ENCODE measurements at places on chromosomes 11 and 22. TPM values are rescaled to one million over a fixed set of nuclear protein-coding genes. Genes with fewer than 3 reads are reported as not detected.

The OVCH2 gene
- total RNA-seq: not detected

DNA sequence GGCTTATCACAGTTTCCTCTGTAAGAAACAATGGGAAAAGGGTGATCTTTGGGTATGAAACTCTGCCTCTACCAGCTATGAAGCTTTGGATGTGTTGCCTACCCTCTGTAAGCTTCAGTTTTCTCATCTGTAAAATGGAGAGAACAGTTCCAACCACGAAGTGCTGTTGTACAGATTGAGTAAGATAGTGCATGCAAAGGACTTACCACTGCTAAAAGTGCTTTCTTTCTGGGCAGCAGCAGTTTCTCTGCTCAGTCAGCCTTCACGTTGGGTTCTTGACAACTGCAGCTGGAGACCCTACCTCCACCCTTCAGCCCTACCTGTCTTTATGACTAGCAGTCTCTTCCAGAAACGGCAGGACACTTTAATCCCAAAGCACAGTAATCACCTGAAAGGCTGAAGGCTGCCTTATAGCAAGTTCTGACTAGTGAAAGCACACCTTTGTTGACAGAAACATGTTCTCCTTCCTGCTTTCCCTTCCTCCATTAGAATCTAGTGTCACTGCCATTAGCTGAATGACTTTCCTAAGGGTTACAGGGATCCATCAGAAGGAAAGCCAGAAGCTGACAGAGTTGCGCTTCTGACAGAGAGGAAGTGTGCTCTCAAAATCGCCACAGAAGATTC is 91.4 kb downstream of the RPL27A start:
- H3K36me3 ChIP-seq: peaks cover 4% of the 10 kb centered on the region
- H3K27ac ChIP-seq: no peak overlapping the region
- DNase-seq: no peak
- no peak overlapping the region for H3K4me3 ChIP-seq

- peak overlapping the region; percentile 79 for H3K27ac ChIP-seq
- H3K36me3 ChIP-seq: no peaks in the 10 kb centered on the region
- no peak overlapping the region for H3K4me3 ChIP-seq
- no peaks in the 10 kb centered on the region for H3K27me3 ChIP-seq
- peak; percentile 67 for DNase-seq
Observed at GRCh38 chr22:38309614-38310517, 7.4 kb downstream of the CSNK1E start.

DNA sequence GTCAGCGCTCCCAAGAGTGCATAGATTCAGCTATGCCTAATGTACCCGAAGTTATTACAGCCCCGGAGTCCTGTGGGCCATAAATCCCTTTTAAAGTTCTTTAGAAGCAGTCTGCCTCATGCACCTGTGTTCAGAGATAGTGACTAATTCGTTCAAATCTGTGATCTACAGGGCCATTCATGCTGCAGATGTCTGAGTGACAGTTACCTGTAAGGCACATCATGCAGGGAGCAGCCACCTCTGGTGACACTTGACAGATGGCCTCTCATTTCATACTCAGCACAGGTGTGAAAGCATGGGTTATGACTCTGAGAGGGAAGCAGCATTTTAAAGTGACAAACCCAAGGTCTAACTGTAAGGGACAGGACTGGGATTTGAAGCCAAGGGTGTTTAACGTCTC is 2.4 kb upstream of the E2F8 start:
- no peaks in the 10 kb centered on the region for H3K36me3 ChIP-seq
- no peak for DNase-seq
- peaks cover 26% of the 10 kb centered on the region for H3K27me3 ChIP-seq
- no peak overlapping the region for H3K27ac ChIP-seq

GRCh38 chr11:66331542-66332370 is 4.5 kb downstream of the RIN1 start:
- H3K4me1 ChIP-seq: no peaks in the 10 kb centered on the region
- H3K27ac ChIP-seq: no peak overlapping the region
- peak; percentile 37 for DNase-seq
- H3K4me3 ChIP-seq: no peak overlapping the region
- no peaks in the 10 kb centered on the region for H3K27me3 ChIP-seq
- H3K36me3 ChIP-seq: no peaks in the 10 kb centered on the region

DNA sequence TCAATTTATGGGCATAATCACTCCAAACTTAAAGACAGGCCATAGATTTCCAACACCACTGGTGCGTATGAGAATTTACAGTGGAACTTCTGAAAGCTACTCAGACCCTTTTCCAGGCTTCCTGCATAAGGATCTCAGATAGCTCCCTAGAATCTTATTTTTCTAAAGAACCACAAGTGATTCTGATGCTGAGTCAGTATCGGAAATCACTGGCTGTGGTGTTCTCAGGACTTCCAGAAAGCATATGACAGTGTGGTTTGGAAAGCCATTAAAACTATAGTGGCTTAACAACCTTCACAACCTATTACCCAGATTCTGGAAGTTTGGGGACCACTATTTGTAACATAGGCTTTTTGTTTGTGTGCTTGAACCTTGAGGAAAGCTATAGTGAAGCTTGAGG is 756.0 kb downstream of the DLG2 start:
- no peaks in the 10 kb centered on the region for H3K4me1 ChIP-seq
- no peak overlapping the region for H3K4me3 ChIP-seq
- H3K36me3 ChIP-seq: no peaks in the 10 kb centered on the region
- no peak for DNase-seq

The ENTHD1 gene
- total RNA-seq: not detected

DNA sequence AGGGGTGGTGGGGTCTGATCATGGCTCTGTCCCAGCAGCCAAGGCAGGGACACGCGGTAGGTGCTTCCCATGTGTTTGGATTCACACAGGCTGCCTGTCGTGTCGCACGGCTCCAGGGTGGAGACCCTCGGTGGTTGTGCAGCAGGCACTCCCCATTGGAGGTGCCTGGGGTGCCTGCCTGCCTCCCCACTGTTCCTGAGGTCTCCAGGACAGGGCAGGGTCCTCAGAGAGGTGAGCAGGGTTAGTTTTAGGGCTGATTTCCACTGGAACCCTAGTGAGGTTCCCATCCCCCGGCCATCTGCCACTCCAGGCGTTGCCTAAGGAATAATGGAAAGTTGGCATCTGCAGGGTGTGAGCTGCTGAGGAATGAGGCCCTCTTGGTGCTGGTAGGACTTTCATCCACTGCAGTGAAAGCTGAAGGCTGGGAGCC is 32.3 kb downstream of the OSBPL5 start:
- DNase-seq: peak; percentile 6
- H3K4me3 ChIP-seq: no peak overlapping the region
- no peaks in the 10 kb centered on the region for H3K4me1 ChIP-seq
- no peak overlapping the region for H3K27ac ChIP-seq
- H3K36me3 ChIP-seq: no peaks in the 10 kb centered on the region
- no peaks in the 10 kb centered on the region for H3K27me3 ChIP-seq

DNA sequence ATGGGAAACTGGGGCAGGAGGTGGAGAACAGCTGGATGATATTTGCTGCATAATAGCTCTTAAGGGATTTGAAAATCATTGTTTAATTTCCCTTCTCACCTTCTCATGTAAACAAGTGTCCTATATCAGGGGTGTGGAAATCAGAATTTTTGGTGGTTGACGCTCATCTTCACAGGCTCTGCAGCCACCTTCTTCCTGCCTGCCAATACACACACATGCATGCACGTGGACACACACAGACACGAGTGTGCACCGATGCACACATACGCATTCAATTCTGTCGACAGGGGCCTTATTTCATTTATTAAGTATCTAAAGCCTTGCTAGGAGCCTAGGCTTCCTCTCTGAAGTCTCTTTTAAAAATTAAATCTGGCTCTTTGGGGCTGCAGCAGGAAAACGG is 349.4 kb upstream of the NCAM1 start:
- DNase-seq: no peak
- no peak overlapping the region for H3K27ac ChIP-seq
- H3K27me3 ChIP-seq: no peaks in the 10 kb centered on the region

DNA sequence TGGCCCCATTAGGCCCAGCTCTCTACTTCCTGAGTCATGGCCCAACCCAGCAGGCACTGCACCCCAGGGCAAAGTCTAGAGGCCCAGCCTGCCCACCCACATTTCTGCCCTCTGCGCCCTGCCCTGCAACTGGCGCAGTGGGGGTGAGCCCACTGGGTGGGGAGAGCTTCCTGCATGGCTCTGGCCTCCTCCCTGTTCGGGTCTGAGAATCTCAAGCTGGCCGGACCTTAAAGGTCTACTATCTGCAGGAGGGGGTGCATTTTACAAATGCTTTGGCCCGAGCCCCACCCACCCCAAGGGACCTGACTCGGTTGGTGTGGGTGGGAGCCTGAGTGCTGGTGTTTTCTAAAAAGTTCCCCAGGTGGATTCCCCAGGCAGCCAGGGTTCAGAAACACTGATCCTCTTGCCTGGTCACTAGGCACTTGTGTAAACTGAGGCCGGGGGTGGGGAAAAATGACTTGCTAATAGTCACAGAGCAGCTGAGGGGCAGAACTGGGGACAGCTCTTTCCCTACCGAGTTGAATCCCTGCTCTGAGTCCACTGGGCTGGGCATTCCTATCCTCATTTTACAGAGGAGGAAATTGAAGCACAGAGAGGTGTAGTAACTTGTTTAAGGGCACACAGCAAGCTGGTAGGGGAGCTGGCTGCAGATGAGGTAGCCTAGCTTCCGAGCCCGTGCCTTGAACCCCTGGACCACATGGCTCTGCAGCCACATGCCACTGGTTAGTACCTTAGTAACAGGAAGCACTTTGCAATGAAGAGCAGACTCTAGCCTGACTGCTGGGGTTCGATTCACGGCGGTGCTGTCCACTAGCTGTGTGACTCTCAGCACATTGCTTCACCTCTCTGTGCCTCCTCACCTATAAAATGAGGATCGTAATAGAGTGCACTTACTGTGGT is 36.3 kb downstream of the CD82 start:
- peaks cover 7% of the 10 kb centered on the region for H3K36me3 ChIP-seq
- no peak overlapping the region for H3K27ac ChIP-seq
- H3K4me1 ChIP-seq: peaks cover 7% of the 10 kb centered on the region
- no peak for DNase-seq
- no peaks in the 10 kb centered on the region for H3K27me3 ChIP-seq

GRCh38 chr11:64622681-64623080 is 31.7 kb downstream of the SLC22A12 start:
- no peak for DNase-seq
- H3K27me3 ChIP-seq: no peaks in the 10 kb centered on the region
- H3K36me3 ChIP-seq: no peaks in the 10 kb centered on the region
- no peak overlapping the region for H3K4me3 ChIP-seq
- no peak overlapping the region for H3K27ac ChIP-seq
- H3K4me1 ChIP-seq: peaks cover 24% of the 10 kb centered on the region

GRCh38 chr22:46072110-46072881 is 78.0 kb upstream of the PPARA start:
- peak overlapping the region; percentile 86 for H3K4me3 ChIP-seq
- no peaks in the 10 kb centered on the region for H3K27me3 ChIP-seq
- peaks cover 48% of the 10 kb centered on the region for H3K4me1 ChIP-seq

GRCh38 chr11:68028802-68029545 is 1.5 kb upstream of the NDUFS8 start:
- DNase-seq: no peak
- H3K36me3 ChIP-seq: peaks cover 4% of the 10 kb centered on the region
- no peak overlapping the region for H3K27ac ChIP-seq
- H3K4me1 ChIP-seq: no peaks in the 10 kb centered on the region
- no peak overlapping the region for H3K4me3 ChIP-seq
- H3K27me3 ChIP-seq: no peaks in the 10 kb centered on the region

The TMEM126A gene
- total RNA-seq: 22.9 TPM

The NCF4 gene
- 6.2 TPM for total RNA-seq

The DGAT2 gene
- 139 TPM for total RNA-seq

DNA sequence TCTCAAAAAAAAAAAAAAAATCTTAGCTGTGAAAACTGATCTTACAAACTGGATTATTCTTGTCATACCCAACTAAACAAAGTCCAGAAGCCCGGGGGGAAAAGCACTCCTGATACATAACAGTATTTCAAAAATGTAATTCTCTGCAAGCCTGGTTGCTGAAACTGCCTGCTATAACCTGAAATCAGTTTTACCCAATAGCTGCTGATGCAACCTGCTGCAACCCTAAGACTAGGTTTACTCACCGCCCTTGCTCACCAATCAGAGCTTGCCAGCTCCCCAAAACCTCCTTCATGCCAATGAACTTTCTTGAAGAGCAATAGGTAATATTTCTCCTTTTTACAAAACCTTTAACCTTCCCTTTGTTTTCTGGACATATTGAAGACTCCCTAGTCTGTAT is 12.4 kb downstream of the FGF19 start:
- no peaks in the 10 kb centered on the region for H3K4me1 ChIP-seq
- H3K36me3 ChIP-seq: no peaks in the 10 kb centered on the region
- H3K27me3 ChIP-seq: no peaks in the 10 kb centered on the region
- no peak for DNase-seq
- H3K27ac ChIP-seq: no peak overlapping the region

DNA sequence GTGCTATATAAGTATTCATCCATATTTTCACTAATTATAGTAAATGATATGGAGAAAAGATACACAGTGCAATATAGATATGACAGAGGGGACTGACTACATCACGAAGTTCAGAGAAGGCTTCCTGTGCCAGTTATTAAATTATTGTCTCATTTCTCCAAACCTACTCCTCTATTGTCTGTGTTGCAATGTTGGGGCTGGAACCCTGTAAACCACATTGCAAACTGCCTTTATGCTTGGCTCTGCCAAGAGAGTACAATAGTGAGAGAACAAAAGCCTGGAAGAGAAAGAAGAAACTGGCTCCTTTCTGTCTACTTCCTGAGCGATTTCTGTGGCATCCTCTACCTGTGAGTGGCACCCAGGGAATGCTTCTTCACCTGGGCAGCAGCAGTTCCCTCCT is 46.4 kb downstream of the ME3 start:
- no peaks in the 10 kb centered on the region for H3K27me3 ChIP-seq
- no peak overlapping the region for H3K4me3 ChIP-seq
- no peaks in the 10 kb centered on the region for H3K4me1 ChIP-seq
- no peaks in the 10 kb centered on the region for H3K36me3 ChIP-seq

The FOLR2 gene
- 7.7 TPM for total RNA-seq

DNA sequence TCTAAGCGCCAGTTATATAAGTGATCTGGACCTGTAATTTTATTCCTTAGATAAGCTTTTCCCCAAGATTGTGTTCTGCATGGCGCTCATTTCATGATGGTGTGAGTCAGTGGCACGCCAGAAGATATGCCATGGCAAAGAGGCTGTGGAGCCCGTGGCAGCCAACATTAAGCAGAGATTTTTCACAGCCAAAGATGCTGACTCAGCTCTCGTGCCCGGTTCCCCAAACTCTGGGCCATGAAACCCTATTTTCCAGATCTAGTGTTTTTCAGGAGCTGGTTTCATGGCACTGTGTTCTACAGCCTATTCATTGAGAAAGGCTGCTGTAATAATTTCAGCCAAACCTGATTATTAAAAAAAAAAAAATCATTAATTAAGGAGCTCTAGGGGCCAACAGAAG is 15.4 kb upstream of the LINC01488 start:
- H3K27ac ChIP-seq: no peak overlapping the region
- no peak for DNase-seq
- no peaks in the 10 kb centered on the region for H3K36me3 ChIP-seq

DNA sequence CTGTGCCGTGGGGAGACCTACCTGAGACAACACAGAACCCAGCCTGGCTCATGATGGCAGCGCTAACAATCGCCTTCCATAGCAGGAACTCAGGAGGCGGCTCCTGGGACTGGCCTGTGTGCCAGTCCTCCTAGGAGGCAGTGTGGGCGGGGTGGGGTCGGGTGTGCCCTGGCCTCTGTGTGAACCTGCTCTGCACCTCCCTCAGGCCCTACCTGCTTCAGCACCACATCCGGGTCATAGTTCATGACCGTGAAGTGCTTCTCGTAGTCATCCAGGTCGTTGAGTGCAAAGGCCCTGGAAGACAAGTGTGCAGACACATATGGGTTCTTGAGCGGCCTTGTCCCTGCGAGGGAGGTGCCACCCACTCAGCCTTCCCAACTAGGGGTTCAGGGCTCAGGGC is 15.3 kb downstream of the TTLL12 start:
- H3K4me1 ChIP-seq: no peaks in the 10 kb centered on the region
- no peak overlapping the region for H3K4me3 ChIP-seq
- H3K27me3 ChIP-seq: no peaks in the 10 kb centered on the region
- H3K27ac ChIP-seq: no peak overlapping the region

Data from right lobe of liver (tissue), 6 donors.